SK-N-SH (cell line): ENCODE measurements at places on chromosomes 4 and X. TPM values are rescaled to one million over a fixed set of nuclear protein-coding genes. Genes with fewer than 3 reads are reported as not detected.

Gene FDCSP
- polyA plus RNA-seq: not detected in 2 replicates

DNA sequence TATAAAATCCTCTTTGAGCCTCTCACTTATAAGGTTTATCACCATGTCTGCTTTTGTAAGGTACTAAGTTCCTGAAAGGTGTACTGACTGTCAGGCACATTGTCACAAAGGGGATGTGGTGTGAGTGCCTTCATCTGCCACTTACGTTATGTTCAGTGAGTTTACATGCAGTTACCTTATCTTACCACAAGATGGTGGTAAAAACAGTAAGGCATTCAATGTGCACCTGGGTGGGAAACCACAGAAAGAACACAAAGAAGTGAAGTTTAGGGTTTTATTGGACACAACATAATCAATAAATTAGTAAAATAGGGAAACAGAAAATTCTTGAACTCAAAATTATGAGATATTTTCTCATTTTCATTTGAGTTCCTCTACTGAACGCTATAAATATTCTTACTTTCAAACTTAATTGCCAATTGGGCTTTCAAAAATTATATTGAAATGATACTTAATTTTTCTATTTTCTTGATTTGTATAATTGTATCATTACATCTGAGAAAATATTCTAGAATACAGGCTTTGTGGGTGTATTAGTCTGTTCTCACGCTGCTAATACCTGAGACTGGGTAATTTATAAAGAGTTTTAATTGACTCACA, 650.8 kb downstream of the PCDH7 start:
- no peak overlapping the region for H3K27ac ChIP-seq
- H3K4me1 ChIP-seq: no peaks in the 10 kb centered on the region
- DNase-seq: peak; percentile 49
- no peaks in the 10 kb centered on the region for H3K27me3 ChIP-seq
- no peak overlapping the region for H3K4me3 ChIP-seq
- H3K36me3 ChIP-seq: no peaks in the 10 kb centered on the region

Gene XPNPEP2
- polyA plus RNA-seq: 0.19 and 0.21 TPM in 2 replicates

GRCh38 chr4:147019091-147019490, 73.4 kb upstream of the TTC29 start:
- H3K4me1 ChIP-seq: no peaks in the 10 kb centered on the region; the same call in 1 of the 2 replicates
- DNase-seq: peak; percentile 34
- H3K4me3 ChIP-seq: no peak overlapping the region
- H3K36me3 ChIP-seq: no peaks in the 10 kb centered on the region
- H3K27me3 ChIP-seq: no peaks in the 10 kb centered on the region

- H3K36me3 ChIP-seq: no peaks in the 10 kb centered on the region
- no peaks in the 10 kb centered on the region for H3K27me3 ChIP-seq
- peaks cover 7% of the 10 kb centered on the region; the same call in 1 of the 2 replicates for H3K4me1 ChIP-seq
- H3K4me3 ChIP-seq: no peak overlapping the region
- no peak for DNase-seq
- no peak overlapping the region for H3K27ac ChIP-seq
Observed at GRCh38 chr4:153413842-153414241, 52.3 kb upstream of the TMEM131L start.

- no peak overlapping the region for H3K4me3 ChIP-seq
- H3K36me3 ChIP-seq: no peaks in the 10 kb centered on the region
- H3K4me1 ChIP-seq: no peaks in the 10 kb centered on the region
- no peak for DNase-seq
Observed at GRCh38 chr4:11446155-11446811, 17.6 kb upstream of the HS3ST1 start.

Gene TMSB15C
- 2.9 and 4.4 TPM in 2 replicates for polyA plus RNA-seq

Gene CCNA2
- 23.0 and 23.8 TPM in 2 replicates for polyA plus RNA-seq

Gene PPEF2
- not detected in 2 replicates for polyA plus RNA-seq

GRCh38 chr4:167873496-167873895, 218.8 kb upstream of the ANXA10 start:
- no peak for DNase-seq
- no peak overlapping the region for H3K4me3 ChIP-seq
- no peaks in the 10 kb centered on the region; the same call in 1 of the 2 replicates for H3K27me3 ChIP-seq
- H3K36me3 ChIP-seq: no peaks in the 10 kb centered on the region
- no peaks in the 10 kb centered on the region for H3K4me1 ChIP-seq
- H3K27ac ChIP-seq: no peak overlapping the region

DNA sequence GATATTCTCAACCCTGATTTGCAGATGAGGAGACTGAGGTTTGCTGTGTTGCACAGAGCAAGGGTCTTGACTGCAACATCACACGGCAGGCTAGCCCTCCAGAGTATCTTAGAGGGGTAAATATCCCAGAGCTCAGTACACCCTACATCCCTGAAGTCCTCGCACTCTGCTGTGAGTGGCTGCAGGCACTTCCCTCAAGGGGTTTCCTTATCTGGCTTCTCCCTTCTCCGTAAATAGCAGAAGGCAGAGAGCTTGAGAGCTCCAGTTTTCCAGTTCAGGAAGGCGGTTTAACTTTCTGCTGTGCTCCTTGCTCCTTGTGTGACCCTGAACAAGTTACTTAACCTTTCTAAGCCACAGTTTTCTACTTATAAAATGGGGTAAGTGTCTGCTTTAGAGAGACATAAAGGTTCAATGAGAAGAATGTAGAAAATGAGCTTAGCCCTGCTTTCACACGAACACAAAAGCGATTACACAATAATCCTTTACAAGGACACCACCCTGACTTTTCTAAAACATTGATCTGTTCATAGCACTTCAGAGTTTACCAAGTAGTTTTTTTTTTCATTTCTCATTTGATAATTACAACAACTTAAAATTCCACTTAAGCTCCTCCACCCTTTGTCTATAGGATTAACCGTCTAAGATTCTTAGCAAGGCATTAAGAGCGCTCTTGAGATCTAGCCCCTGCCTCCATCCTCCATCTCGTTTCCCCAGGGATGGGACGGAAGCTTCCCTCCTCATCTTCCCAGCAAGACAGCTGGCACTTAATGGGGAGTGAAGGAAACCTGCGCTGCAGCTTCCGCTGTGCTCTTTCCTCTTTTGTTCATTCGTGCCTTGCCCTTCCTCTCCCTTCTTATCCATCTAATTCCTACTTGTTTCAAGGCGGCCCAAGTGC, 68.4 kb downstream of the TAPT1 start:
- no peak for DNase-seq
- H3K27ac ChIP-seq: no peak overlapping the region
- peaks cover 11% of the 10 kb centered on the region for H3K36me3 ChIP-seq
- no peaks in the 10 kb centered on the region for H3K27me3 ChIP-seq
- H3K4me3 ChIP-seq: no peak overlapping the region

Gene PDHA2
- not detected in 2 replicates for polyA plus RNA-seq

Gene GAGE1
- not detected in 2 replicates for polyA plus RNA-seq

- no peak overlapping the region for H3K4me3 ChIP-seq
- DNase-seq: no peak
- no peaks in the 10 kb centered on the region for H3K27me3 ChIP-seq
- H3K36me3 ChIP-seq: no peaks in the 10 kb centered on the region
Observed at GRCh38 chrX:149313871-149314371, 191.2 kb downstream of the IDS start.

- no peak overlapping the region for H3K4me3 ChIP-seq
- no peaks in the 10 kb centered on the region for H3K4me1 ChIP-seq
- no peak for DNase-seq
- H3K27ac ChIP-seq: no peak overlapping the region
Observed at GRCh38 chrX:100946299-100946927, 17.7 kb upstream of the XKRX start.

Gene IRS4
- not detected in 2 replicates for polyA plus RNA-seq

GRCh38 chr4:89000844-89001360, 56.1 kb downstream of the FAM13A start:
- no peaks in the 10 kb centered on the region for H3K36me3 ChIP-seq
- no peak overlapping the region for H3K4me3 ChIP-seq
- no peaks in the 10 kb centered on the region for H3K27me3 ChIP-seq
- H3K27ac ChIP-seq: no peak overlapping the region

Gene SCD5
- polyA plus RNA-seq: 23.7 and 28.0 TPM in 2 replicates

Gene FRG2
- not detected in 2 replicates for polyA plus RNA-seq

DNA sequence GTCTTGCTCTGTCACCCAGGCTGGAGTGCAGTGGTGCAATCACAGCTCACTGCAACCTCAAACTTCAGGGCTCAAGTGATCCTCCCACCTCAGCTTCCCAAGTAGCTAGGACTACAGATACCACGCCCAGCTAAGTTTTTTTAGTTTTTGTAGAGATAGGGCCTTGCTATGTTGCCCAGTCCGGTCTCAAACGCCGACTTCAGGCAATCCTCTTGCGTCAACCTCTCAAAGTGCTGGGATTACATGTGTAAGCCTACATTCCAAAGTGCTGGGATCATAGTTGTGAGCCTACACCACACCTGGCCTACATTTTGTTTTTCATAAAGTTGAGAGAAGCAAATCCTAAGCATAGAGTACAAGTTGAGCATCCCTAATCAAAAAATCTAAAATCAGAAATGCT, 42.2 kb downstream of the SMARCA5 start:
- DNase-seq: no peak
- H3K4me1 ChIP-seq: no peaks in the 10 kb centered on the region
- H3K36me3 ChIP-seq: peaks cover 51% of the 10 kb centered on the region
- H3K27ac ChIP-seq: no peak overlapping the region

Gene ADH1B
- polyA plus RNA-seq: not detected in 2 replicates

DNA sequence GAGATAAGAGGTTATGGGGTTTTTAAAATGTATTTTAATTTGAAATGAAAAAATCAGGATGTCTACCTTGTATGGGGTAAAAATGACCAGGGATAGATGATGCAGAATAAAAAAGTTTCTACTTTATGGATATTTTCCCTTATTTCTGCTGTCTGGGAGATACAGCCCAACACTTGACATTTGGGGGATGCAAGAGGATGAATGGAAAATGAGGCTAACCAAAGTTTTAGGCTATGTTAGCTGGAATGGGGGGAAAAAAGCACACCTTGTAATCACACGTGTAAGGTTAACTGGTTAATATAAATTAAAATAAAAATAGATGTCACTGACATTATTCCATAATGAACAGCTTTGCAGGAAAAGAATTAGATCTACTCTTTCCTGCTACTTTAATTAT, 1.1 kb downstream of the PRDM8 start:
- H3K4me1 ChIP-seq: peaks cover 23% of the 10 kb centered on the region
- H3K4me3 ChIP-seq: peak overlapping the region; percentile 70
- H3K27ac ChIP-seq: peak overlapping the region; percentile 25; the same call in 1 of the 2 replicates
- DNase-seq: no peak
- no peaks in the 10 kb centered on the region for H3K36me3 ChIP-seq
- no peaks in the 10 kb centered on the region for H3K27me3 ChIP-seq

Gene SEC31A
- polyA plus RNA-seq: 147 and 191 TPM in 2 replicates

DNA sequence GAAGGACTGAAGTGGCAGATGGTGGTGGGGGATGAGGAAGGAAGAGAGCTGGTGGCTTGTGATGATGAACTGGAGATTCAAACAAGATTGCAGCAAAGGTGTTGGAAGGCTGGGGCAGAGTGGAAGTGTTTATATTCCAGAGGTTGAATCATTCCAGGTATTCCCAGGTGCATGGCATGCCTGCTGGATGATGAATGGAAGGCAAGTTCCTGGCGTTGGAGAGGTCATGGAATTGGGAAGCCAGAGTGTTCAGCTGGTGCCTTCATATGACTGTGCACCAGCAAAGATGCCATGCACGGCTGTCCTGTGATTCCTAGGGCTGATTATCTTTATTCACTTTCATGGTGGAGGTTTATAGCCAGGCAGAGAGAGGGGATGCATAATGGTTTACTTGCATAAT, 135.8 kb upstream of the PUDP start:
- no peaks in the 10 kb centered on the region for H3K4me1 ChIP-seq
- no peak for DNase-seq
- no peaks in the 10 kb centered on the region for H3K36me3 ChIP-seq
- no peaks in the 10 kb centered on the region for H3K27me3 ChIP-seq
- H3K4me3 ChIP-seq: no peak overlapping the region

GRCh38 chrX:11759172-11759460, 1.1 kb downstream of the MSL3 start:
- no peaks in the 10 kb centered on the region; the same call in none of the 2 replicates for H3K4me1 ChIP-seq
- no peaks in the 10 kb centered on the region for H3K27me3 ChIP-seq
- H3K27ac ChIP-seq: peak overlapping the region; percentile 77
- H3K36me3 ChIP-seq: peaks cover 35% of the 10 kb centered on the region

DNA sequence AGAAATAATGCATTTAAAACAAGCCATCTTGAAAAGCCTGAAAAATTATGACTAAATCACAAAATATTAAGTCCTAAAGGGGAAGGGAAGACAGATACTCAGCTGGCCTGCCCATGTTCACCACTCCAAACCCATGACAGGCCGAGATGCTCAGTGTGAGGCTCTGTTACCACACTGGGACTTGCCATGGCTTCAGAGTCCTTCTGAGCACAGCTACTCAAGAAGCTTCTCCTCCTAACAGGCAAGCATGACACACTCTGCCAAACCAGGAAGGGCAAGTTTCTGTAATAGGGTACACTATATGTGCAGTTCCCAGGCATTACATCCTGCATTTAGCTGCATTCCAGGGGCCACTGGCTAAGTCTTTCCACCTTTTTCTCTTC, 34.0 kb upstream of the CYBB start:
- no peak for DNase-seq
- H3K4me3 ChIP-seq: no peak overlapping the region
- H3K27me3 ChIP-seq: no peaks in the 10 kb centered on the region; the same call in 1 of the 2 replicates
- H3K4me1 ChIP-seq: no peaks in the 10 kb centered on the region
- H3K27ac ChIP-seq: no peak overlapping the region

- no peak for DNase-seq
- no peaks in the 10 kb centered on the region for H3K36me3 ChIP-seq
- H3K27me3 ChIP-seq: peaks cover 6% of the 10 kb centered on the region; the same call in 1 of the 2 replicates
- H3K27ac ChIP-seq: no peak overlapping the region
- H3K4me1 ChIP-seq: no peaks in the 10 kb centered on the region
Observed at GRCh38 chrX:106404512-106404911, 207.3 kb upstream of the RADX start.

DNA sequence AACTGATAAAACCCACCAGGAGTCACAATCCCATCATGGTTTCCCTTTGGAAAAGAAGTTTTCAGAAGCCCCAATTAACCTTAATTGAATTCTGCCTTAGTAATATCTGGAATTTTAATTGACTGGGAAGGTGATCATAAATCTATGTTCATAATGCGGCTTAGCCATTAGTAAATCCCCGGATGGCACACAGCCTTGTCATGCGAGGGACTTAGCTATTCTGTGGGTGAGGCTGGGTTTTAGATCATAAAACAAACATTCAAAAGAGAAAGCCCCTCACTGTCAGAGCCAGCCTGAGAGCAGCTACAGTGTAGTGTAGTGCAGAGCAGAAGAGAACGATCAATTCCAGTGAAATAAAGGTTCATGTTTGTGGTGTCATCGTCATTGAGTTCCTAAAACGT, 124.0 kb upstream of the NOCT start:
- H3K27me3 ChIP-seq: no peaks in the 10 kb centered on the region
- DNase-seq: peak; percentile 43
- H3K4me3 ChIP-seq: no peak overlapping the region
- peak overlapping the region; percentile 37; the same call in 1 of the 2 replicates for H3K27ac ChIP-seq
- peaks cover 19% of the 10 kb centered on the region for H3K4me1 ChIP-seq

GRCh38 chr4:71537551-71538065, 198.8 kb downstream of the SLC4A4 start:
- DNase-seq: no peak
- no peaks in the 10 kb centered on the region for H3K27me3 ChIP-seq
- H3K36me3 ChIP-seq: no peaks in the 10 kb centered on the region

- DNase-seq: no peak
- no peaks in the 10 kb centered on the region for H3K27me3 ChIP-seq
- no peaks in the 10 kb centered on the region for H3K4me1 ChIP-seq
- no peaks in the 10 kb centered on the region for H3K36me3 ChIP-seq
- no peak overlapping the region for H3K4me3 ChIP-seq
- H3K27ac ChIP-seq: no peak overlapping the region
Observed at GRCh38 chr4:128698386-128698785, 111.1 kb upstream of the JADE1 start.
